ENCODE measurements at places on chromosomes 1 and 21.

DNA sequence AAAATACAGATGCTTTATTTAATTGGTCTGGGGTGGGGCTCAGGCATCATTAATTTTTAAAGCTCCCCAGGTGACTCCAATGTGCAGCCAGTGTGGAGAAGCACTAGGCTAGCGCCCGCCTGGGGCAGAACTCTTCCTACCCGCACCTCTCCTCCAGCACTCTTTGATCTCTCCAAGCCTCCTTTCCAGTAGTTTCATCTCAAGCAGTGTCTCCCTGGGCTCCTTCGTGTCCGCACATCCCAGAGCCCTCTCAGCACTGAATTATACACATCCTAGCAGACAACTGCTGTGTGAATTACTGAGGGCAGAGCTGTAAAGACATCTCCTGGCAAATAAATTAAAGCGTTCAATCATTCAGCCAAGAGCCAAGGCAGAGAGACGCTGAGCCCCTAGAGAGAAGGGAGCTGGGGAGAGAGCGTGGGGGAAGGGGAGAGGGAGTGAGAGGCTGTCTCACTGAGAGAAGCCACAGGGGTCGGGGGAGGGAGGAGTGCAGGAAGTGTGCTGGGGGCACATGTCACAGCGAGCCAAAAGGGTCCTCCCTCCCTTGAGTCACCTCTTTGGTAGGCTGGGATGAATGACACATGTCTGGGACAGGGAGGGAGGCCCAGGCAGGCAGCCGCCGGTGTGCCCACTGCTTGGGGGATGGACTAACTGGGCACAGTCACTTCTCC is 21.0 kb upstream of the PARP1 start:
- DNase-seq = no peak

GRCh38 chr21:41217671-41218385 is 49.9 kb downstream of the BACE2 start:
- DNase-seq = peak; percentile 63

DNA sequence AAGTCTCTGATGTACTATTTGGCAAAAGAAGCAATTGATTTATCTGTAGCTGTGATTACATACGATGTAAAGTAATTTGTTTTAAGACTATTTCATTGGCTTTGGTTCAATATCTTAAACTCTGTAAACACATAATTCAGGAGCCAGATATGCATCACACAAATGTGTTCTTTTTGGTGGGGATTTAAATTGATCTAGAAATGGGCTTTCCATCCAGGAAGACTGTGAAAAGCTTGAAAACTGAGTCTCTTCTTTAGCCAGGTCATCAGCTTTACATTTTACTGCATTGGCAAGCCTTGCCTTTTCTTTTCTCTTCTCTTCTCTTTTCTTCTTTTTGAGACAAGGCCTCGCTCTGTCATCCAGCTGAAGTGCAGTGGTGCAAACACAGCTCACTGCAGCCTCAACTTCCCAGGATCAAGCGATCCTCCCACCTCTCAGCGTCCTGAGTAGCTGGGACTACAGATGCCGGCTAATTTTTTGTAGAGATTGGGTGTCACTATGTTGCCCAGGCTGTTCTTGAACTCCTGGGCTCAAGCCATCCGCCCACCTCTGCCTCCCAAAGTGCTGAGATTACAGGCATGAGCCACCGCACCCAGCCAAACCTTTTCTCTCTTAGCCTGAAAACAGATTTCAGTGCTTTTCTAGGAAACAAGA is 1.4 kb downstream of the RCAN3 start:
- no peak for DNase-seq

DNA sequence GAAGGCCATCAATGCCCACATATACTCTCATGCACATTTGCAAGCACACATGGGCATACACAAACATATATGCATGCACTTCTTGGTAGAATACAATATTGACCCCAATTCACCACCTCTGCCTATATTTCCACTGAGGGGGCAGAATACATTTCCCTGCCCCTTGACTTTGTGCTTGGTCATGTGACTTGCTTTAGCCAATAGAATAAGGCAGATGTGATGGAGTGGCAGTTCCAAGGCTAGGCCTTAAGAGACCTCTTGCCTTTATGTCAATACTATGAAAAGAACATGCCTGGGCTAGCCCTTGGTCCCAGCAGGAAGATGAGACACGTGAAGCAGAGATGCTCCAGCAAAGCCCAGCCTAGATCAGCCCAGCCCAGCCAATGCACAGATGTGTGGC is 66.0 kb upstream of the GRIK3 start:
- DNase-seq = no peak

- no peak for DNase-seq
Observed at GRCh38 chr1:226523646-226524406, 24.7 kb upstream of the STUM start.

DNA sequence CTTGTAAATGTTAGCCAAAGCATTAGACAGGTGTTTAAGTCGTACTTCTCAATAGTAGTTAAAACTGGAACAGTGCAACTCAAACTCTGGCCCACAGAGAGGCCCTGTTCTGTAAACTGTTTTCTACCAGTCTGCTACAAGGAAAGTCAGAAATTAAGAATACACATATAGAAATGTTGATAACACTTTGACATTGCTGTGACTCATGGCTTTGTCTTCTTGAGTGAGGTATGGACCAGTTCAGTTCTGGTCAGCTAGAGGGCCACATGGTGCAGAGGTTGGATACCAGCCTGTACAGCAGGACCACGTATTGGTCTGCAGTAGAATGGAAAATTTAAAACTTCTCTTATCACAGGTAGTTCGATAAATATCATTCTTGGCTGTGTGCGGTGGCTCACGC is 22.3 kb downstream of the ZBTB8B start:
- no peak for DNase-seq

DNA sequence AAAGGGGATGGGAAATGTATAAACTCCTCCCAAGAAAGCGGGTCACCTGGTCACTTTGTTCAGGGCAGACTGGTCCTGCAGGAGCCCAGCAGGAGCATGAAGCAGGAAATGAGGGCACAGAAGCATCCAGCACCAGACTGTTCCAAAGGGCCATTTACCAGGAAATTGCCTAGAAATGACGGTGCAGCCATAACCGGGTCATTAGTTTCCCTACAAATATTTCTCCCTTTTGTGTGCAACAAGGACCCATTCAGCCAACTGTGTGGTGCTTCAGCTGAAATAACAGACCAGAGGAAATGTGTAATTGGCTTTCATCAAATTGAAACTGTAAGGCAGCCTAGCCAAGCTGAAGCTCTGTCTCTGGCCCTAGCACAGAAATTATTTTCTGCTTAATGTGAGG is 7.6 kb upstream of the CTTNBP2NL start:
- DNase-seq = no peak

DNA sequence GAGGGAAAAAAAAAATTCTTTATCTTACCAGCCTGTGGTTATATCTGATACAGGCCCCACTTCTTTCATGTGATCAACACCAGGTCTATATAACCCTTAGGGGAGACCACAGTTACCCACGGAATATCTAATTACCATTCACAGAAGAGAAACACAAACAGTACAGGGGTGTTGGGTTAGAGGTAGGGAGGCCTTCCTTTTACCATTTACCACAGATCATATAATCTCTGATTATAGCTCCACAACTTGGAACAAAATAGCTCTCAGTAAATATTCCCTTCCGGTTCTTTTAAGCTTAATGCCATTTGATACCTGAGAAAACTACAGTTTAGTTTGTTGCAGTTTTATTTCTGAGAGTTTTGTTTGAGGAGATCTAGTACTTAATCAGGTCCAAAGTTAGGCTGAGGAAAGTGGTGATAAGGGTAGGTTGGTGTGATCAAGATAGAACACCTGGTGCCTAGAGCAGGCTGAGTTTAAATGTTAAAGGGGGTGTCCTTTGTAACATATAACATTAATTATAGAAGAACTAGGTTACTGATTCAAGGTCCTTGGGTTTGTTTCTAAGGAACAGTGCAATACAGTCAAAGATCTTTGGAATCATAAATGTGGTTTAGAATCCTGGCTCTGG is 14.1 kb downstream of the EPB41 start:
- DNase-seq = peak; percentile 48

GRCh38 chr1:76176000-76176399 is 101.5 kb downstream of the ST6GALNAC3 start:
- no peak for DNase-seq

DNA sequence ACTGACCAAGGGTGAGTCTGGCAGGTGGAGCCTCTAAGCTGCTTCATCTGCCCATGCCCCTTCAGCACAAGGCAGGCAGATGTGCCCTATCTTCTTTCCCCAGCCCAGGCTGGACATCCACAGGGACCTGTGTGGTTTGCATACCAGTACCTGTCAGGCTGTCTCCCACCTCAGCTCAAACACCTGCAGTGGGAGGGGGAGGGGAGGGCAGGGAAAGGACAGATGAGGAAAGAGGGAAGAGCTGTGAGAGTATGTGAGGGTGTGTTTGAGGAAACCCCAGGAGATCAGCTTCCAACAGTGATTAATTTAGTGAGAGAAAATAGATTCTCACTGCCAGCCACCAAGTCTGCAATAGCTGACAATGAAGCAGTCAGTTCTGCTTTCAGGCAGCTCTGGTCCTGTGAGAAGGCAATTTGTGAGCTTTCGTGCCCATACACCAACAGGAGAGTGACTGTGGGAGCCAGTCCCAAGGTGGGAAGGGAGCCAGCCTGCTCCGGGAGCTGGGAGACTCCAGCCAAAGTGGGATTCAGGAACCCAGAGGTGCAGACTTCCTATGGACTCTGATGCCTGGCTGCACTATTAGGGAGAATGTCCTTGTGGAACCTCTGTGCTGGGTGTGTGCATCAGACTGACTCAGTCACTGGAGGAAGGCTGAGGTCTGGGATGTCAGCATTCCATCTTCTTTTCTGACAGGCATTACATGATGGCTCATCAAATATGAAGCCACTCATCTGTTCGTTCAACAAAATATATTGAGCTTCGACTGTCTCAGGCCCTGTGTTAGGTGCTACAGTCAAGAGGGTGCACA is 59.7 kb downstream of the TNR start:
- DNase-seq = no peak

GRCh38 chr1:14598007-14598497 is 433 bp upstream of the KAZN start:
- no peak for DNase-seq

DNA sequence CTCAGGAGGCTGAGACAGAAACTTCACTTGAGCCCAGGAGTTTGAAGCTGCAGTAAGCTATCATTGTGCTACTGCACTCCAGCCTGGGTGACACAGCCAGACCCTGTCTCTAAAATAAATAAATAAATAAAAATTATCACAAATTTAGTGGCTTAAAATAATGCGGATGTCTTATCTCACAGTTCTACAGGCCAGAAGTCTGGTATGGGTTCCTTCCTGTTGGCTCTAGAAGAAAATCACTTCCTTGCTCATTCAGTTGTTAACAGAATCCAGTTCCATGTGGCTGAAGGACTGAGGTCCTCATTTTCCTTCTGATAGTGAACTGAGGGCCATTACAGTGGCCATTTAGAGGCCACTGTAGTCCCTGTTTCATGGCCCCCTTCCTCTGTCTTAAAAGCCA is 94.6 kb upstream of the S1PR1 start:
- no peak for DNase-seq

DNA sequence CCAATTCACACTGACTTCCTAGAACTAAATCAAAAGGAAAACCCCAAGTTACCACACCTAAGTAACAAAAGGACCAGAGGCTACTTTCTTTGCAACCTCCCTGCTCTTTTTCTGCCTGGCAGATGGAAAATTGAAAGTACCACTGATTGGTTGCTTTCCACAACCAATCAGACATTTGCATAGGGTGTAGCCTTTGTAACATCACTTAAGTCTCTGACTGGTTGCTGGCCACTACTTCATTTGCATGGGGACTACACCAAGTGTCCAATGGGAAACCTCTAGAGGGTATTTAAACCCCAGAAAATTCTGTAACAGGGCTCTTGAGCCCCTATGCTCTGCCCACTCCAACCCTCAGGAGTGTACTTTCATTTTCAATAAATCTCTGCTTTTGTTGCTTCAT is 365.0 kb downstream of the LTN1 start:
- DNase-seq = no peak

DNA sequence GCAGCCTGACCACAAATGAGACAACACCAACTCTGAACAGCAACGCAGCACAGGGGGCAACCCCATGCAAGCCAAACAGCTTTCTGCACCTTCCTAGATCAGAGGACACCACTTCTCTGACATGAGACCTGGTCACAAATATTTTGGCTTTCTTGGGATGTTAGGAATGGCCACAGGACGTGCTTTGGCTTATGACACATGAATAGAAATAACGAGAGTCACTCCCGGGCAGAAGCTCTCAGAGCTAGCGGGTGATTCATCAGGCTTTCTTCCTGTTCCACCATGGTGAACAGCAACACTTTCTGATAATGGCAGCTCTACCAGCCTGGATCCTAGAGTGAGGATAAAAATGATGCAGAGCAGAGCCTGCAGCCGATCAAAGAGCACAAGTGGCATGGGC is 39.4 kb downstream of the PAFAH2 start:
- no peak for DNase-seq

DNA sequence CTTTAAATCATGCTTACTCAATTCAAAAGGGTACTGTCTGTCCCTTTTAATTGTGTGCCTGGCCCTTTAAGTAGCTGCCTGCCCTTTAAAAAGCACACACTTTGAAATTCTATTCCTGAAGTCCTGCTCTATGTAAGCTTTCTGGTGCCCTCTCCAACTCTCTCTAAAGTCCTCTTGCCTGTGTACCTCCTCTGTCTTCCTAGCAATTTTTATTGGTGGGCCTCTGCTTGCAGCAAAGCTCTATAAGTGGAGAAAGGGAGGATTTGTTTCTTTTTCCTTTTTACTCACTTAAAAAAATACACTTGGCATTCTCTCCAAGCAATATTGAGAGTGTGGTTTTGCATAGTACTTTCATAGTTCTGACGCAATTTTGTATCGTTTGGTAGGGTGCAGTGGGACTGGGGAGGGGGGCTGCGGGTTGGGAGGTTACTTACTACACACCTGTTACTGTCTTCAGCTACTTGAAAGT is 135.4 kb downstream of the LMO4 start:
- peak; percentile 8 for DNase-seq

- DNase-seq = no peak
Observed at GRCh38 chr21:28906236-28906635, 86.4 kb downstream of the LTN1 start.

GRCh38 chr1:178540646-178541045 is 27.7 kb downstream of the TEX35 start:
- no peak for DNase-seq

GRCh38 chr1:7586031-7586941 is 184.8 kb upstream of the VAMP3 start:
- DNase-seq = no peak

DNA sequence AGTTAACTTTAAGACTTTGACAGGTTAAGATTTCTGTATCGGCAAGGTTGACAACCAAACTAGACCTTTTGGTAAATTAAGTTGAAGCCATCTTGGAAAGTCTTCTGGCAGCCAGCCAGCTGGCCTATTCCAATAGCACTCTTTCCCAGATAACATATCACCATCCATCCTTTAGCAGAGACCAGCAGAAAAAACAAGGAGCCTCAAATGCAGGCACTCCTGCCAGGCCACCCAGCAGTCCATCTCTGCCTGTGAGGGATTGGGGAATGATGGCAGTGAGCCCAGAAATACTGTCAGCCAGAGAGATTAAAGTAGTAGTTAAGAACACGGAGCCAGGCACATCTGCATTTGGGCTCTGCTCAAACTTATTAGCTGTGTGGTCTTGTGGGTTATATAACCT is 19.4 kb downstream of the ZBTB40 start:
- no peak for DNase-seq

Data from SW480 (cell line).